ENCODE measurements at places on chromosomes 4 and X.

DNA sequence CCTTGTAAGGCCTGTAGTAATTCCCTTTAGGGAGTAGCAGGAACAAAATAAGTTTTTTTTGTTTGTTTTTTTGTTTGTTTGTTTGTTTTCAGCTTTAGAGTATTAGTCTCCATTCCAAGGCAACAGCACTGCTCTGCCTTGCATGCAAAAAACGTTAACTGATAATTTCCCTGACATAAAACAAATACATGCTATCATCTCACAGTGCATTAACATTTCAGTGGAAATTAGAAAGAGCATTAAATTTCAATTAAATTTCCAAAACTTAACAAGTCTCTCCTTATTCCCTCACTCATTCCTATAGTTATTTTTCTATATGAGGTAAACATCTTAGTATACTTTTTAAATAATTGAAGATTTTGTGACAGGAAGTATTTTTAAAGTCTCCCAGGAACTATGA is 378.4 kb upstream of the PCDH7 start:
- DNase-seq = no peak

GRCh38 chrX:111337067-111337637 is 66.9 kb upstream of the CAPN6 start:
- no peak for DNase-seq

GRCh38 chr4:80713409-80713808 is 317.1 kb upstream of the BMP3 start:
- no peak for DNase-seq

GRCh38 chr4:48799157-48799556 is 19.1 kb upstream of the FRYL start:
- no peak for DNase-seq

DNA sequence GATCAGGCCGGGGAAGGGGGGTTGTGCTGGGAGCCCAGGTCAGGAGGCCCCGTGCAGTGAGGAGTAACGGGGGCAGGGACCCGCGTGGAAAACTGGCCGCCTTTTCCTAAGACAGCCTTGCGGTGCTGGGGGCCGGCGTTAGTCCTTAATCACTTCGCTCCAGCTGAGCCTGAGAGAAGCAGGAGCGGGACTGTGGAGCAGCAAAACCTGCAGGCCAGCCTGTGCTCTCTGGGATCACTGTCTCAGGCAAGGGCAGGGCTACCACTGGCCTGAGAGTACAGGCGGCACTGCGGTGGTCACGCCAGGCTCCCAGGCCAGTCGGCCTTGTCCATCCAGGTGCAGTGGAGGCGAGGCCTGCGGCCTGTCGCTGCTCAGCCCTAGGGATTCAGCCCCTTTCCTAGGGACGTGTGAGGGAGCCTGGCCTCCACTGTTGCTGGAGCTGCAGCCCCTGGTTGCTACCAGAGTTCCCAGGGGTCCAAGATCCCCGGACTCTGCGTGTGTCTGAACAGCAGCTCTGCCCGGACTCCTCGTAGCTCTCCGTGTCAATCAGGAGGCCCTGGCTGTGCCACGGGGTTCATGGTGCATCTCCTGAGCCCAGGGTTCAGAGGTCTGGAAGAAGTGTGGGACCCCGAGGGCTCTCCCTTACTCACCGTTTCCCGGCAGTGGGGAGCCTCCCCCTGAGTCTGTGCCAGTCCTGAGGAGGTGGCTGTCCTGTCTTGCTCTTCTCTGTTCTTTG is 2141.7 kb upstream of the TENM3 start:
- DNase-seq = no peak

- no peak for DNase-seq
These were observed 49.6 kb upstream of the MAMLD1 start for GRCh38 chrX:150313514-150313913.

DNA sequence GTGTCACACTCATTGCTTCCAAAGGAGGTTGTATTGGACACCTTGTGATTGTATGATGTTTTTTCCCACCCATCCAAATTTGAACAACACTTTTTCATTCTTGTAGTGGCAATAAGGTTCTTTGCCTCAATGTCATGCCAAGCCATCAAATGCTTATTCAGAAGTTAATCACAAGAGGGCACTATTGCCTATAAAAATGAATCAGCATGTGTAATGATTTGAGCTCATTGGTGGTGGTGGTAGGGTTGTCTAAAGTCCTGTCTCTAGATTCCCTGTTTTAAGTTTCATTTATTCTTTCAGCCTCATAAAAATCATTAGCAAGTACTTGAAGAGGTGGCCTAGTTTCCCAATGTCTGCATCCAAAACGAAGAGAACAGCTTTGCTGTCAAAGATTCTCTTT is 37.0 kb downstream of the IRS4 start:
- DNase-seq = peak; percentile 27

- no peak for DNase-seq
These were observed 124.9 kb upstream of the GUCY1A1 start for GRCh38 chr4:155541716-155542115.

DNA sequence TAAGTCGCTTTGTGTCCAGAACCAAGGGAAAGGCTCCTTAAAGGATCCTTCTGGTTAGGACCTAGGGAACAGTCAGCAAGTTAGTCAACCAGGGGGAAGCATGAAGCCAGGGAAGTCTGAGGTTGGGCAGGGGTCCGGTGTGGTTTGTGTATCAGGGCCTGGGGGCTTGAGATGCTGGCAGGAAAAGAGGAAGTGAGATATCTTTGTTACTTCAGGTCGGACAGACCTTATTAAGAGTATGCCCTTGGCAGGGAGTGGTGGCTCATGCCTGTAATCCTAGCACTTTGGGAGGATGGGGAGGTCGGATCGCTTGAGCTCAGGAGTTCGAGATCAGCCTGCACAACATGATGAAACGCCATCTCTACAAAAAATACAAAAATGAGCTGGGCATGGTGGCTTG is 52.3 kb upstream of the TRPC5OS start:
- DNase-seq = peak; percentile 0

- peak; percentile 76 for DNase-seq
These were observed 189.1 kb upstream of the C1QTNF7 start for GRCh38 chr4:15238720-15239119.

GRCh38 chr4:6271701-6272465 is 2.2 kb downstream of the WFS1 start:
- DNase-seq = no peak

- DNase-seq = no peak
These were observed 262.6 kb downstream of the STIM2 start for GRCh38 chr4:27123123-27123768.

GRCh38 chr4:79987401-79987800 is 85.6 kb downstream of the ANTXR2 start:
- DNase-seq = no peak

GRCh38 chr4:88027611-88028608 is 20.5 kb downstream of the PKD2 start:
- DNase-seq = peak; percentile 85

- no peak for DNase-seq
These were observed 1344.0 kb downstream of the FSTL5 start for GRCh38 chr4:160819791-160820190.

- no peak for DNase-seq
These were observed 36.9 kb downstream of the FHDC1 start for GRCh38 chr4:152972821-152973628.

- no peak for DNase-seq
These were observed 15.0 kb upstream of the DUSP9 start for GRCh38 chrX:153631907-153632594.

GRCh38 chr4:82457266-82457665 is 26.9 kb downstream of the ENOPH1 start:
- no peak for DNase-seq

DNA sequence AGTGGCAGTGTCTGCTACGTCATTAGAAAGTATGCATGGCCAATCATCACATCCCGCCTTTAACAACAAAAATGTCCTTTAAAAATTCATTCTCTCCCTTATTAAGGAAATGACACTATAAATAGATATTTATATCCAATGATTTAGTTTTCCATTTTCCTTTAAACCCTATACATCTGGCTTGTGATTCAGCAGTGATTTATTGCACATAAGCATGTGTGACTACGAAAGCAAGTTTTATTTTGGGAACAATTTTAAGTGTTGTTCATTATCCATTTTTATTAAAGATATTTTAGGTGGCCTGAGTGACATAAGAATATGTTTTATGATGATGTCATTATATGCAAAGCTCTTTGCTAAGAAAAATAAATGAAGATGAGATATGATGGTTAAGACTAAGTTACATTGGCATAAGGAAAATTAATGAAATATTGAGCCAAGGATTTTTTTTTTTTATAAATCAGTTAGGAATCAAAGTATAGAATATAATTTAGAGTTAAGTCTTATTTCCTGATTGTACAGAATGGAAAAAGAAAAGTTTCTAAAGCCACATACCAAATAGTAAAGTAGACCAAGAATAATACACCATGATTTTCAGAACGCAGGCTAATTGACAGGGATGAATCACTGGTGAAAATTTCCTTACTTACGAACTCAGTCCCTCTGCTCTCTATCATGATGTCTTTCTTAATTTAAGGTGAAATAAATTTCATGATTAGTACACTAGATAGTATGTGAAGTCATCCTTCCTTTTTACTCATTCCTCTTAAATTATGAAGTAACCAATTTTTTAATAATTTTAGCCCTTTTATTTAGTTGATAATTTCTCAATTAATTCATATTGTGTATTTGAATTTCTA is 822.4 kb downstream of the FAT4 start:
- DNase-seq = no peak

GRCh38 chrX:153321381-153322124 is at the start of gene PNMA6F:
PNMA6F (minus strand) TSS chrX:153321767; CDS start chrX:153320674, 1,093 bp downstream.
- DNase-seq = no peak

GRCh38 chrX:20988118-20988517 is 386.1 kb upstream of the CNKSR2 start:
- no peak for DNase-seq

GRCh38 chrX:117982694-117983392 is 133.8 kb downstream of the KLHL13 start:
- DNase-seq = peak; percentile 2

GRCh38 chrX:68692651-68693050 is 45.2 kb downstream of the STARD8 start:
- no peak for DNase-seq

- no peak for DNase-seq
These were observed 328.4 kb downstream of the CAMK2D start for GRCh38 chr4:113433116-113433515.

GRCh38 chr4:1244978-1245471 is 3.9 kb downstream of the CTBP1 start:
- DNase-seq = no peak

DNA sequence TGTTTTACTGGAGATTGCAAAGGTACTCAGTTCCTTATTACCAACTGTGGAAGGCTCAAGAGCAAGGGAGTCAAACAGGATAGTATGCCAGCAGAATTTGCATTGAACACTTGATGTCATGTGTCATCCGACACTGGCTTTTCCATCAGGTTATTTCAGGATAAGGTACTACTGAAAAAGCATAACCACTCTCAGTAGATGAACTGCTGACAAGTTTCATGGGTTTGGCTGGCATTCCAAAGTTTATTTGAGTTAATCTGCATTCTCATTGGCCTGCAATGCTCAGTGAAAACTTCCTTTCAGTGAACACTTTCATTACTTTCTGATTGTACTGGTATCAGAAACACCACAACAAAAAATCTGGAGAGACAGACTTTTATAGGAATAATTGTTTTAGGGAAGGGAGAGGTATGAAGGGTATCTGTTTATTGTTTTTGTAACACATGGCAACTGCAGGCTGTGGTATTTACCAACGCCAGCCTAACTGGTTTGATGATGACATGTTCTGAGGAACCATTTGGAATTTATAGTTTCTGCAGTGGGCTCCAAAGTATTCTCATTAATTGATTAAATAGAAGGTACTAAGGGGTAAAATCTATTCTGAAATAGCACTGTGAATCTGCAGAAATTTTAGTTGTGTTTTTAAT is 345.7 kb upstream of the NR3C2 start:
- no peak for DNase-seq
